Astrocyte (in vitro differentiated cells and primary cell): ENCODE measurements at places on chromosomes 6 and 20. TPM values are rescaled to one million over a fixed set of nuclear protein-coding genes. Genes with fewer than 3 reads are reported as not detected.

DNA sequence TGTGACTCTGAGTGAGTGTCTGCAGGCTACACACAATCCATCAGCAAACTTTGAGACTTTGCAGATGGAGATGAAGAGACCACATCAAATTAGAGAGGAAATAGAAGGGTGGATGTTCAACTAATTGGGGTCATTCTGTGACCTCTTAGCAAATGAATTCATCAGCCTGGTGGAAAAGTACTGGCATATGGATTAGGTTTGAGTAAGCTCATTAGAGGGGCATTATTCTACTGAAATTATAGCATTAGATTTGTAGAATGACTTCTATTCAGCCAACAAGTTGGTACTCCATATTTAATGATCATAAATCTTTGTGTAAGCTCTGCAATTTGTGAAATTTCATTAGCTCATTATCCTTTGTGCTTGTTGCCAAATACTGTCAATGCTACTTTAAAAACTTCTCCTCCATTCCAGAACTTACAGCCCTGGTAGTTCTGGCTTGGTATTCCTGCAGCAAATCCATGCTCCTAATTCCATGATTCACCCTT, 63.8 kb downstream of the ADTRP start:
- H3K36me3 ChIP-seq, result no peaks in the 10 kb centered on the region
- H3K27ac ChIP-seq, result no peak overlapping the region
- H3K4me3 ChIP-seq, result no peak overlapping the region
- H3K27me3 ChIP-seq, result no peaks in the 10 kb centered on the region
- no peak for DNase-seq

DNA sequence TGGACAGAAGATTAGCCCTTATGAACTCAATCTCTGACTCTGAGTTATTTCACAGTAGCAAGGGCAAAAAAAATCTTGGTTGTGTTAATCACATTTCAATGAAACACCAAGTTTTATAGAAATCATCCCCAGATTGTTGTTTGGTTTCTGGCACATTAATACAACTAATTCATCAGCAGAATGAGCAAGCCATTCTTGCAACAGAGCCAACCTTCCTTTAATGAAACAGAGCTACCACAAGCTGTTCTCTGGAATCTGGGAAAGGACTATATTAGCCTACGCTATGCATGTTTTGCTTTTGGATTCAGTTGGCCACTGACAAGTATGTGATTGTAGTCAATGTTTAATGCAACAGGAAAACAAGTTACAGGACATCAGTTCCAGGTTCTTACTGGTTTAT, 13.8 kb upstream of the POPDC3 start:
- no peaks in the 10 kb centered on the region for H3K36me3 ChIP-seq
- no peak overlapping the region for H3K27ac ChIP-seq
- peak; percentile 94 for DNase-seq
- H3K4me1 ChIP-seq, result peaks cover 9% of the 10 kb centered on the region
- H3K27me3 ChIP-seq, result no peaks in the 10 kb centered on the region

DNA sequence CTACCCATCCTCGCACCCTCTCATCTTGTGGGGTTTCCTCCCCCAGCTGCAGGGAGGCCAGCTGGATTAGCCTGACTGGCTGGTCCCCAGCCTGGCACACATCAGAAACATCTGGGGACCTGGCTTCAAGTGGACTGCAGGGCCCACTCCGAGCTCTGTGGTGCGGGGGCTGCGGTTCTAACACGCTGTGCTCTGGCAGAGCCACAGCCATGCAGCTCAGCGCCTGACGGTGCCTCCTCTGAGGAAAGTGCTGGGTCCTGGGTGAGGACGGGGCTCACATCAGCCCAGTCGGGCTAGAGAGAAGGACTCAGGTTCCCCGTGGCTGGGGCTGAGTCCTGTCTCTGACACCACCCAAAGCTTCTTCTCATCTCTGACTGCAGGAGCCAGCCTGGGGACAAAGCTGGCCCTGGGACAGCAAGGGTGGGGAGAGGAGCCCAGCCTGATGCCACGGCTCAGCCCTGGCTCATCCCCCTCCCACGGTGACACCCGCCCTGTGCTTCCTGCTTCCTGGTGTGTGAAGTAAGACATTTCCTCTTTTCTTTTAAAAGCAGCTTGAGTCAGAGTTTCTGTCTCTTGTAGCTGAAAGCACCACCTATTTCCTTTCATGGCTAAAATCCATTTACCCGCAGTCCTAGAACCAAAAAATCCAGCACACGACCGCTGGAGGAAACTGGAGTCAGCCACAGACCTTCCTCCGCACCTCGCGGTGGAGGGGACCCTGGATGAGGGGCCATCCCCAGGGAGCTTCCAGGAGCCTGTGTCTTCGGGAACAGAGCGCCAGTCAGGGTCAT, 127.4 kb upstream of the AFDN start:
- H3K27me3 ChIP-seq, result no peaks in the 10 kb centered on the region
- H3K4me3 ChIP-seq, result peak overlapping the region; percentile 15
- DNase-seq, result no peak
- H3K36me3 ChIP-seq, result no peaks in the 10 kb centered on the region
- peak overlapping the region; percentile 30 for H3K27ac ChIP-seq

Gene PMEPA1
- 49.4 and 65.1 TPM in 2 replicates for total RNA-seq

Gene UNC93A
- total RNA-seq, result not detected in 2 replicates

Gene GDAP1L1
- total RNA-seq, result 0.64 and 0.77 TPM in 2 replicates

Gene SKIC2
- 75.3 and 79.1 TPM in 2 replicates for total RNA-seq

Gene SOBP
- total RNA-seq, result 4.7 and 7.6 TPM in 2 replicates

Gene FBXO9
- total RNA-seq, result 72.6 and 80.2 TPM in 2 replicates
